Activated T-cell treated with anti-CD3 and anti-CD28 coated beads, Interleukin-2, amount 50 U/mL, for 24 hours (primary cell): ENCODE measurements at places on chromosomes 16 and 17.

- no peak for DNase-seq
These were observed 29.0 kb downstream of the SMYD4 start for GRCh38 chr17:1800712-1801111.

- DNase-seq: no peak
These were observed 4.0 kb upstream of the SMTNL2 start for GRCh38 chr17:4580291-4580690.

DNA sequence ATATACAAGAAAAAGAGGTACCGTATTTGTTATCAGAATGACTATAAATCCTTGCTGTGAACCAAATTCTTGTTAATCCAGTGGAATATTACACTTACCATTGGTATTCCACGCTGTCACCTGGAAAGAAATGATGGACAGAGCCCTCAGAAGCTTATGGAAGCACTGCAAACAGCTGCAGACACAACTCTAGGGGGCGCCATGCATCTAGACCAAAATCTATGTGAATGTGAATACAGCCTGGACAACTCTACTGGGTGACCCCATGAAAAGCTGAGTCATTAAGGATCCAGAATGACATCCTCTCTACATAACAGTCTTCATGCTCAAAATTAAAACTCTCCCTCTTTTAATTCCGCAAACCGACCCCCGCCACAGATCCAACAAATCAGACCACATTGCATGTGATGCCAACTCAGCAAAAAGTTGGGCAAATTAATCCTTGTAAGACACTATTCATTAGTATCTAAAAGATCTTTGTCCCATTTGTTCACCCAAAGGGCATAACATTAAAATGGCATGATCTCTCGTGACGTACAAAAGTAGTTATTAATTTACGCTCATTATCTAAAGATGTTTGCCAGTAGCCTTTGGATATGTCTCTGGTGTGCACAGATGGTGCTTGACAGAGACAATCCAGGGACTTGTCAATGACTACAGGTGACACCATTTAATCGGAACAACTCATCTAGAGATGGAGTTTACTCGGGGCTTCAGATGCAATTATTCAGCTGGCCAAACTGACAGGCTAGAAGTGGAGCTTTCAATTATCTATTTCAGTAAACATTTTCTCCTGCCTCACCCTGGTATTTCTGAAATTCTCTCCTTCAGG, 552.7 kb upstream of the PSMD7 start:
- DNase-seq: no peak

GRCh38 chr17:81188491-81188840, 22.4 kb upstream of the AATK start:
- no peak for DNase-seq

GRCh38 chr17:45705123-45706009, 78.8 kb upstream of the CRHR1 start:
- peak; percentile 30 for DNase-seq

DNA sequence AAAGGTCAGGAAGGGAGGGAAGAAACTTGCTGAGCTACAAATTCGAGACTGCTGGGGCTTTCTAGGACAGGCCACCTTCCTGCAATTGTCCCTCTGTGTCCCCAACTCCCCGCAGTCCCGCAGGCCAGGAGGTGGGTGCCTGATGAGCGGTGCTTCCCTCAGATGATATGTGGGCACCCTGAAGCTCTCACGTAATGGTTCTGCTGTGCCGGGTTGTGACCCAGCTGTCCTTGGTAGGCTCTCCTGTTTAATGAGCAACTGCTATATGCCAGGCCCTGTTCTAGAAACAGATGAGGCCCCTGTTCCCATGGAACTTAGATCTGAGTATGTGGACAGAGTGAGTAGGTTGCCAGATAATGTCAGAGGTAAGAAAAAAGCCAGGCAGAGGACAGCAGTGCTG, 22.0 kb upstream of the MYO15B start:
- no peak for DNase-seq

DNA sequence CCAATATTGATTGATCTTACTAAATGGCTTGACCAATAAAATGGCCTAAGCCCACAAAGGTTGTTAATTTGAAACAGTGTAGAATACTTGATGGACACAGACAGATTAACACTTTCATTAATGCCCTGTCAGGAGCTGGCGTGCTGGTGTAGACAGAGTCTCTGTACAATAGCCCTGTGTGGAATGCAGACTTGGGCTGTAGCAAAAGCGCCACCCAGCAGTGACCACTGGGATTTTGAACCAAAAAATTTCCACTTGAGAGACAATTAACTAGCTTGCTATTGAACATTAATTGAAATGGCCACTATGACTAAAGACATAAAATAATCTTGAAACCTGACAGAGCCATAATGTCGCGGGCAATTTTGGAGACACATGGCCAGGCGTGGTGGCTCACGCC, 19.7 kb upstream of the GUCY2D start:
- DNase-seq: no peak

- peak; percentile 37 for DNase-seq
These were observed 10.9 kb downstream of the COPS3 start for GRCh38 chr17:17269926-17270773.

- DNase-seq: no peak
These were observed 18.8 kb downstream of the MYH10 start for GRCh38 chr17:8611619-8612298.

DNA sequence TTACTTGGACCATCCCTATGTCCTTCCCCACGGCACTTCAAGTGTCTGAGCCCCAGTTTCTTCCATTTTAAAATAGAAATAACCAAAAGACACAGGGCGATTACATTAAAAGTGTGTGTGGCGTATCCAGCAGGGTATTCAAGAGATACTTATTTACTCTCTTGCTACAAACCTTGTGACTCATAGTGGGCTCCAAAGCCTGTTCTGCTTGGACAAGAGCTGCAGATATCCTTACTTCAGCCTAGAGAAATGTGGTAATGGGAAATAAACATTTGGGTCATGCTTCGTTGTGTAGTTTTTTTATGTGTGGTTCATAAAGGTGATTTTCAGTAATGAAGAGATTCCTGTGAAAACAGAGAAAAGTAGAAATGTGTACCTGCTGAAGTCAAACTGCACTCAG, 288.9 kb upstream of the CDH11 start:
- no peak for DNase-seq

DNA sequence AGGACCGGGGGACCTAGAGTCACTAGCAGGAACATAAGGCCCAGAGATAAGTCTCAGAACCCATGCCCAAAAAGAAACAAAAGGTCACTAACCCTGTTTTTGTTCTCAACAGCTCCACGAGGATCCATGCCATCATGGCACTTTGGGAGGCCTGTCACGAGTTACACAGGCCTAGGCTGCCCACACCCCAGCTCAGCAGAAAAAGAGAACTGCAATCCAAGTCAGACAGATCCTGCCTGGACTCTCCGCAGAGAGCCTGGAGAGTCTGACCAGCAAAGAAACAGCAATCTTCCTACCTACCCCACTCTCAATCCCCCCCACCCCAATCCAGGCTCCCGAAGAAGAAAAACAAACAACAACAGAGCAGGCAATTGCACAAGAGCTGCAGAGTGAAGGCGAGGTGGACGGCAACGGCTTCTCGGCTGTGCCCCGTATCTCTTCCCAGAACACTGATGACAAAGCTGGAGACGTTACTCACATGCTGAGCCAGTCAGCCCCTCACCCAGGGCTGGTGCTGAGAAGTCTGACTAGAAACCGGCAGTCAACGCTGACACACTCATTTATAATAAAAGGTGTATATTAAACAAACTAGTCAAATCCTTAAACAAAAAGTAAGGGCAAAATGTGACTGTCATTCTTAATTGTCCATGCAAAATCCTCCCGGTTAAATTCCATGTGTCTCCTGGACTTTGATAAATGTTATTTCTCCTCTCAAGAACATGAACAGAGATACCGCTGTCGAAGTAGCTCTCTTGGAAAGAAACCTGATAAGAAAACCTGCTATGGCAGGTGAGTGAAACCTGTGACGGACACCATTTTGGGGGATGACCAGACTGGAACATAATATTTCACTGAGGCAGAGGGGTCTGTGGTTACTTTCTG, 89.3 kb downstream of the SMG6 start:
- no peak for DNase-seq

- peak; percentile 61 for DNase-seq
These were observed 22.6 kb downstream of the NDE1 start for GRCh38 chr16:15672514-15673167.

GRCh38 chr17:48610282-48611211, at the start of gene HOXB7:
Gene HOXB7, minus strand, starts transcription at chr17:48611017. Its CDS starts 99 bp downstream, at chr17:48610918.
- DNase-seq: peak; percentile 77

- DNase-seq: no peak
These were observed 394.5 kb upstream of the SOX9 start for GRCh38 chr17:71726341-71726740.
